Thoracic aorta (tissue), 2 donors: ENCODE measurements at places on chromosomes 3 and 15.

GRCh38 chr3:72369681-72370080 lies 478.6 kb downstream of the SHQ1 start:
- no peak for DNase-seq

DNA sequence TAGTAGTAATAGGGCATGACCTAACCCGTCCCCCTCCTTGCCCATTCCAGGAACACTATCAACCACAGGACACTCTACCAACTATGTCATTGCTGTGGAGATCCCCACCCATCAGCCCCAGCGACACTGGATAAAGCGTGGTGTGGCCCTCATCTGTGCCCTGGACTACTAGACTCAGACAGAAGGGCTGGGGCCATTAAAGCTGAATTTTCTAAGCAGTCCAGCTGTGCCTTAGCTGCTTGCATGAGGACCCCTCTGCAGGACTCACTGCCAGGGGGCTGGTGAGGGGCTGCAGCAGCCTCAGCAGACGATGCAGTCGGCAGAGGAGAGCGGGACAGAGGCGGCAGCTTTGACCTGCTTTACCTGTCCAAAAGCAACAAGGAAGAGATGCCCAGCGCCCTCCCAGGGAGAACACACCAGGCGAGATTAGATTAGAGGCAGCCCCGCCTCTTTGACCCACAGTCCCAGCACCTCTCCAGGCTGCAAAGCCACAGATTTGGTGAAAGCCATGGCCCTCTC lies 44.6 kb downstream of the SEMA3G start:
- DNase-seq, result no peak

DNA sequence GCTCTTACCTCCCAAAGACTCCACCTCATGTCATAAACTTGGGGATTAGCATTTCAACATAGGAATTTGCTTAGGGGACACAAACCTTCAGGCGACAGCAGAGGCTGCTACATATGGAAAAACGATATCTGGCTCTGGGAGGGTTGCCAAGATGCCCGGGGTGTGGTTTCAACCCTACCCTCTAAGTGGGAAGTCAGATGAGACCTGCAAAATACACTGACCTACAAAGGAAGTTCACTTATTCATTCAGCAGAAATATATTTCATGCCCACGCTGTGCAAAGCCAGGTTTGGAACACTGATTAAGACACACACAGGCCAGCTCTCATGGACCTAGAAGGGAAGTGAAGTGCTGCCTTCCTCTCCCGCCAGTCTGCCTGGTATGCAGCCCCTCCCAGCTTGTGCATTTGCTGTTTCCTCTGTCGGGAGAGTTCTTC lies 239.3 kb downstream of the FEZF2 start:
- DNase-seq, result no peak

DNA sequence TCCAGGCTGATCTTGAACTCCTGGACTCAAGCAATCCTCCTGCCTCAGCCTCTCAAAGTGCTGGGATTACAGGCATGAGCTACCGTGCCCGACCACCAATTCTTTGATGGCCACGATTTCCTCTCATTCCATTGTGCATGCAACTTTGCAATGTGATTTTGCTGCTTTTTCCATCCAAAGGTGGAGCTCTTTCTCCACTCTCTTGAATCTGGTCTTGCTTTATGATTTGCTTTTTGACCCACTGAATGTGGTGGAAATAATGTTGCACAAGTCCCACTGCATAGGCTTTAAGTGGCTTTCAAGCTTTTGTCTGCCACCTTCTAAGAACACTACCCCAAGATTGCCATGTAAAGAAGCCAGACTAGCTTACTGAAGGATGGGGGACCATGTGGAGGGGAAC lies 10.6 kb downstream of the RPS27L start:
- no peak for DNase-seq

DNA sequence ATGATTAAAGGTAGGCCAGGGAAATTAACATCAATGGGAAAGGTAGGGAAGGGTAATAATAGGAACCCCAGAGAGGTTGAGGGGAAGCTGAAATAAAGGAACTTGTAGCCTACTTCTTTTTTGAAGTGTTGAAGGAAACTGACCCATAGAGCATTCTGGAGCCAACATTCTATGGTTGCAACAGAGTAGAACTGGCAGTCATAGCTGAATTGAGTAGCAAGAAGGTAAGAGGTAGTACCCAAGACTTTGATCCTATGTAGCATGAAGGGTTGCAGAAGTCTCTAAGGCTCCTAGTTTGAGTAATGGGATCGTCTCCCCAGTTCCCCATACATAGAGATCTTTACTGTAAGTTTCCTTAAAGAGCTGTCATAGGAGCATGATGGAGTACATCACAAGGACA lies 7.4 kb upstream of the ZNF774 start:
- DNase-seq, result no peak

DNA sequence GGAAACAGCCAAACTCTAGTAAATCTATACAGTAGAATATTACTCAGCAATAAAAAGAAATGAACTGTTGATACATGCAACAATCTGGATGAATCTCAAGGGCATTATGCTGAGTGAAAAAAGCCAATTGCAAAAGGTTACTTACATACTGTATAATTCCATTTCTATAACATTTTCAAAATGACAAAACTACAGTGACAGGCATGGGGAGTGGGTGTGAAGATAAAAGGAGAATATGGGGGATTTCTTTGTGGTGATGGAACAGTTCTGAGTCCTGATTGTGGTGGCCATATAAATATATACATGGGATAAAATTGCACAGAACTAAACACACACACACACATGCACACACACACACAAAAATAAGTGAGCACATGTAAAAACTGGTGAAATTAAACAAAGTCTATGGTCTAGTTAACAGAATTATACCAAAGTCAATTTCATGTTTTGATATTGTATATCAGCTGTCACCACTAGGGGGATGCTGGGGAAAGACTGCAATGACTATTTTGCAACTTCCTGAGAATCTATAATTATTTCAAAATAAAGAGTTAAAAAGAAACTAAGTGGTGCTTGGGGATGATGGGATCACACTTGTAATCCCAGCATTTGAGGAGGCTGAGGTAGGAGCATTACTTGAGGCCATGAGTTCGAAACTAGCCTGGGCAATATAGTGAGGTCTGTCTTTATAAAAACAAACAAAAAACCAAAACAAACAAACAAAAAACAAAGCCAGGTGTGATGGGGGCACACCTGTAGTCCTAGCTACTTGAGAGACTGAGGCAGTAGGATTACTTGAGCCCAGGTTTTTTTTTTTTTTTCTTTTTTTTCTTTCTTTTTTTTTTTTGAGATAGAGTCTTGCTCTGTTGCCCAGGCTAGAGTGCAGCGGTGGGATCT lies 66.0 kb downstream of the SPTSSB start:
- DNase-seq, result no peak

- DNase-seq, result no peak
Measured at GRCh38 chr3:45746777-45747622, 49.3 kb downstream of the SLC6A20 start.
